ENCODE measurements at places on chromosomes 6 and 20. TPM values are rescaled to one million over a fixed set of nuclear protein-coding genes. Genes with fewer than 3 reads are reported as not detected.

The ENPP1 gene
- total RNA-seq = 3.3 TPM

The TRIM10 gene
- not detected for total RNA-seq

The RBBP8NL gene
- 2.0 TPM for total RNA-seq

The SMLR1 gene
- not detected for total RNA-seq

The GFRAL gene
- total RNA-seq = not detected

The UNC93A gene
- not detected for total RNA-seq

The DEFB132 gene
- not detected for total RNA-seq

The ISM1 gene
- 8.4 TPM for total RNA-seq

The LY6G6F gene
- 0.97 TPM for total RNA-seq

The WFDC13 gene
- not detected for total RNA-seq

The AIF1 gene
- 109 TPM for total RNA-seq

The SLC22A16 gene
- total RNA-seq = 0.80 TPM

The SLC4A11 gene
- total RNA-seq = 5.0 TPM

The GSTA1 gene
- total RNA-seq = 22.2 TPM

The PARD6B gene
- total RNA-seq = 32.5 TPM

The HTR1E gene
- total RNA-seq = not detected

The PACSIN1 gene
- not detected for total RNA-seq

The MSH5 gene
- total RNA-seq = 14.9 TPM

The ANGPT4 gene
- total RNA-seq = 6.0 TPM

The SUN5 gene
- total RNA-seq = not detected

The PRR18 gene
- 0.59 TPM for total RNA-seq

The SPATA25 gene
- total RNA-seq = 1.1 TPM

The MROH8 gene
- 3.9 TPM for total RNA-seq

The THBS2 gene
- 8.8 TPM for total RNA-seq

The PHACTR2 gene
- 115 TPM for total RNA-seq

The OPRM1 gene
- total RNA-seq = not detected

The TAPBP gene
- total RNA-seq = 206 TPM

The KIAA1755 gene
- total RNA-seq = 1.3 TPM

The CCN6 gene
- total RNA-seq = not detected

The NKX2-2 gene
- total RNA-seq = not detected

The HLA-DOA gene
- total RNA-seq = 31.2 TPM
